ENCODE measurements at places on chromosomes 2 and 18.
A peak's percentile ranks its signal among the peaks of the same experiment; 100 is the strongest.

GRCh38 chr18:79576686-79577351, 102.8 kb upstream of the CTDP1 start:
- DNase-seq, result peak; percentile 70

DNA sequence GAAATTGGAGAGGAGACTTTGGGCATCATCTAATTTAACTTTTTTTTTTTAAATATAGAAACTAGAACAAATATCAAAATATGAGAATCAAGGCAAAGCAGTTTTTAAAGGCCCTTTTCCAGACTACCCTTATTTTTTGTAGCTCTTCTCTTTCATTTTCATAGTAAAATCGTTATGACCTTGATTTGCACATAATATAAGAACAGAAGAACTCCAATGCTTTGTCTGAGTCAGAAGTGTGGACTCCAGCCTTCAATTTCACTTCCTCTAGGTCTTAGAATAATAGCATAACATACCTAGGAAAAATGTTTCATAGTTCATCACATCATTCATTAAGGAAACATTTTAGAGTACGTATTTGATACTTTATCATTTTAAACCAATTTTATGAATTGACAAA, 74.4 kb downstream of the ANKRD12 start:
- DNase-seq, result no peak

- DNase-seq, result no peak
Measured at GRCh38 chr18:52163478-52163877, 176.5 kb upstream of the DCC start.

DNA sequence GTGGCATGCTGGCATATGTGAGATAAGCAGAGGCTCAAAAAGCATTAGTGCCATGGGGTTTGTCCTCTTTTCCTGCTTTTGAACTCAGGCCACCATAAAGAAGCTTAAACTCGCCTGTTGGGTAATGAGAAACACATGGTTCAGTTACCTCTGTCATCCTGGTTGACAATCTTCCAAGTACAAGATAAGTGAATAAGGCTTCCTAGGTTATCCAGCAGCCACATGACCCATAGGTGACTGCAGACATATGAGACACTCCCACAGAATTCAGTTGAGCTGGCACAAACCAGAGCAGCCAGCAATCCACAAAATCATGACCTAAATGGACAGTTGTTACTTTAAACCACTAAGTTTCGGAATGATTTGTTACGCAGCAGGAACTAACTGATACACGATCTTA, 97.3 kb downstream of the TACR1 start:
- DNase-seq, result no peak

- DNase-seq, result no peak
Measured at GRCh38 chr2:215361876-215362561, 50.2 kb downstream of the ATIC start.

GRCh38 chr2:17736989-17737388, 16.6 kb downstream of the SMC6 start:
- no peak for DNase-seq

DNA sequence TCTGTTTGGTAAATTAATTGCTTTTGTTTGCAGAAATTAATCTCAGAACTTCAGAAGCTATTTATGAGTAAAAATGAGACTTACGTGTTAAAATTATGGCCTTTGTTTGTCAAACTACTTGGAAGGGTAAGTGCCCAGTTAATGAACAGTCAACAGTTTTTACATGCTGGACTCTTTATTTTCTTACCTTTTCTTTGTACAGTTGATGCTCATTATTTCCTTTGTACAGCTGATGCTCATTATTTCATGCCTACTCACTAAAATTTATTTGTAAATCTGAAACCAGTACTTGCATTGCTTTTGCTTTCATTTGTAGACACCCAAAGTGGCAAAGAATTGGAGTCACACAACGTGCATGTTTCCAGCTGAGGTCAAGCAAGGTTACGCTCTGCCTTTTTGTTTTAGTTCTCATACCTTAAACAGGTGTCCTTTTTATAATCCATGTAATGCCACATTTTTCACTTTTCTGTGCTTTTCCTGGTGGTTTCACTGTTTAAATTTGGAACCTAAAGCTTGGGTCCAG, 13.3 kb downstream of the RIF1 start:
- no peak for DNase-seq

DNA sequence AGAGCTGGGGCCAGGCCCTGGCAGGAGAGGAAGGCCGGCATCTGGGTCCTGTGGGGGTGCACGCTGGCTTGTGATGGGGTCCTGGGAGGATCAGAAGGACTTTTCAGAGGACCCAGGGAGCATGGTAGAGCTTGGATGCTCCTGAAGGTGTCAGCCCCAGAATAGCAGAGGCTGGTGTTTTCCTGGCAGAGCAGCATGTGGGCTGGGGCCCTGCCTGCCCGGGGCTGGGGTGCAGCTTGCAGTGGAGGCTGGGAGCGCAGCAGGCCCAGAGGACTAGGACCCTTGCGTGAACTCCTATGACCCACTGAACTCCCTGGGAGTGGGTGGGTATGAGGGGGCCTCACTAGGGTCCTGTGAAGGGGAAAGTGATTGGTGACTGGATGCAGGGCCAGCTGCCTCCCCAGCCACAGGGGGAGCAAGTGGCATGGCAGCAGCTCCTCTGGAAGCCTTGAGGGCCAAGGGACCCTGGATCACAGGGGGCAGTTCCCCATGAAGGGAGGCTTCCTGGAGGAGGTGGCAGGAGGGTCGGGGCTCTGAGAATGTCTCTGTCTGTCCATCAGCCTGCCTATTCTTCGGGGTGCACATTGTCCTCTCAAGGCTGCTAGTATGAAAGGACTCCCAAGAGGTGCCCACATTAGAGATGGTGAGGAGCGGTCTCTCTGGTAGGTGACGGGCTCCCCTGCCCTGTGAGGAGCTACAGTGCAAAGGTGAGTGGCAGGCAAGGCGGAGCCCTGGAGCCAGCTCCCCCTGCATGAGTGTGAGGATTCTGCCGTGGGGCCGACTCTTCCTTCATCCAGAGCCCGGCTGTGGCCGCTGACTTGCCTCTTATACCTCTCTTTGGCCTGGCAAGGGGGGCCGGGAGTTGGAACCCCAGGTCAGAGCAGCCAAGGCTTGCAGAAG, 249.0 kb downstream of the DYSF start:
- peak; percentile 41 for DNase-seq

DNA sequence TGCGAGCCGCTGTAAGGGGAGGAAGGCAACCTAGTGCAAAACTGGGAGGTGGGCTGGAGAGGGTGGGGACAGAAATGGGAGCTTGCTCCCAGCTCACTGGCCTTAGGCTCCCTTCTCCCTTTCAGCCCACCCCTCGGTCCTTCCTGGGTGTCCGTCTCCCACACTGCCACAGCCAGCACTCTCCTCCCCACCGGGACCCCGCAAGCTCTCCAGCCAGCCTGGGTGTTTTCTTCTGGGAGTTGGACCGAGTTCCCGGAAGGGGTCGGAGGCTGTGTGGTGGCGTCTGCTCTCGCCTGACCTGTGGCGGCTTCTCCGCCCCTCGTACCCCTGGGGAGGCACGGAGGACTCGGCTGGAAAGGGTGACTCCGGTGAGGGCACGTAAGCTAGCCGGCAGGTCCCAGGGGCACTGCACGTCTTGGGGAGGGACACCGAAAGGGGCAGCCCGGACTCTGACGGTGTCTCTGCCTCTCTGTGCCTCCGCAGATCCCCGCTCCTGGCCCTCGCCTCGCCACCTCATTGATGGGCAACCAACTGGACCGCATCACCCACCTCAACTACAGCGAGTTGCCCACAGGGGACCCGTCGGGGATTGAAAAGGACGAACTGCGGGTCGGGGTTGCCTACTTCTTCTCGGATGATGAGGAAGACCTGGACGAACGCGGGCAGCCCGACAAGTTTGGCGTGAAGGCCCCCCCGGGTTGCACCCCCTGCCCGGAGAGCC, 1.1 kb downstream of the LRATD1 start:
- DNase-seq, result peak; percentile 55

- no peak for DNase-seq
Measured at GRCh38 chr2:6224267-6224666, 532.1 kb downstream of the SOX11 start.

DNA sequence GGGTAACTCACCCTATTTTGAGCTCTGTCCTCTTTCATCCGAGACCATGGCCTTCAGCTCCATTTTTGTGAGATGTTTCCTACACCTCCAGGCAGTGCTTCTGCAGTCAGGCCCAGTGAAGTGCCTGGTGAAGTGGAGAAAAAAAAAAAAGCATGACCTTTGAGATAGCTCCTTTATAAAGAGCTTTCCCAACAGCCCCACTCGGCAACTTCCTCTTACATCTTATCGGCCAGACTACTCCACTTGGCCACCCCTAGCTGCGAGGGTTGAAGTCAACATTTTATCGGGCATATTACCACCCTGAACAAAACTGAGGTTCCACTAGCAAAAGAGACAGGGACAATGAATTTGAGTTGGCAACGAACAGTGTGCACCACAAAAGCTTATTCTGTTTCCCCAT, 124.8 kb upstream of the RNF152 start:
- no peak for DNase-seq

- DNase-seq, result no peak
Measured at GRCh38 chr2:57516698-57517340, 529.8 kb upstream of the VRK2 start.

- DNase-seq, result no peak
Measured at GRCh38 chr2:667332-667999, 9.7 kb downstream of the TMEM18 start.

DNA sequence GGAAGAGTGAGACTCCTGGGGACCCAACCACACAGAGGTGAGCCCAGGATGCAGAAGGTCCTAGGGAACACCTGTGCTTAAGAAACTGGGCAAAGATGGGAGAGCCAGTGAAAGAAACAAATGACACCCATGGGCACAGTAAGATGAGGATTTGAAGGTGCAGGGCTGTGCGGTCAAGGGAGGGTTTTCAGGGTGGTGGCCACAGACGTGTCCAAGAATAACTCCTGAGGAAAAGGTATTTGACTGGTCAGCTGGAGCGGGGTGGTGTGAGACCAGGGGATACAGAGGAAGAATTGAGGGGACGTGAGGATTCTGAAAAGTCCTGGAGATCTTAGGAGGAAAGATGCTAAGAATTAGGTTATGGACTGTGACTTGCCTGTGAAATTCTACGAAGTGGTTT, 142.9 kb downstream of the TMEM163 start:
- DNase-seq, result no peak

- DNase-seq, result no peak
Measured at GRCh38 chr2:203600286-203600685, 65.2 kb upstream of the RAPH1 start.

DNA sequence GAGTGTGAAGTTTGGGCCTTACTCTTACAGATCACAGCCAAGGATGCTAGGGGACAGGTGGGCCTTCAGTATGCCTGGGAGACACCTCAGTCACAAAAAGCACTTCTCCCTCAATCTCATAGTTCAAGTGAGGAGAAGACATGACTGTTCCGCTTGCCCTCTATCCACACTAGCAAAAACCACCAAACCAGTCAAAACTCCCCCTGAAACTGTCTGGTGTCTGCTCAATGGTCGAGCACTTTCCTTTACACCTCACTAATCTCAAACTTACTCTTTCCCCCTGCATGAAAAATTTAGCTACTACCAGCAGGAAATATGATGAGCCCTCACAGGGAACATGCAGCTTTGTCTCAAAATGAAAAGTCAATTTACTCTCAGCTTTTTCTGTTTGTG, 232.2 kb downstream of the TRIB2 start:
- DNase-seq, result no peak

- DNase-seq, result no peak
Measured at GRCh38 chr18:41695441-41695840, 259.6 kb upstream of the PIK3C3 start.

GRCh38 chr2:147463881-147464520, 380.8 kb upstream of the ACVR2A start:
- DNase-seq, result no peak

DNA sequence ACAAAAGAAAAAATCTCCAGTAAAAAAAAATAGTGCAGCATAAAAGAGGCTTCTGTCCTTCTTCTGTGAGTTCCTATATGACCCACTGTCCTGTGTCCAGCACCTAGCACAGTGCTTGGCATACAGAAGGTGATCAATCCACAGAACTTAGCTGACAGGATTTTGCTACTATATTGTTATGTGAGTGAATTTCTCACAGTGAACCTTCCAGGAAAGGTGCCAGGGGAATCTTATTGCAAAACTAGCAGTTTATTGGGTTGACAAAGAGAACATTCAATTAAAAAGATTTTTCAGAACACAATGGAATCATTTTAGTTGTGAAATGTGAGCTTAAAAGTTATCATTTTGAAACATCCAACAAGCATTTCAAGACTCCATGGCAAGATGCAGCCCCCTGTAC, 12.4 kb upstream of the TRIB2 start:
- no peak for DNase-seq

DNA sequence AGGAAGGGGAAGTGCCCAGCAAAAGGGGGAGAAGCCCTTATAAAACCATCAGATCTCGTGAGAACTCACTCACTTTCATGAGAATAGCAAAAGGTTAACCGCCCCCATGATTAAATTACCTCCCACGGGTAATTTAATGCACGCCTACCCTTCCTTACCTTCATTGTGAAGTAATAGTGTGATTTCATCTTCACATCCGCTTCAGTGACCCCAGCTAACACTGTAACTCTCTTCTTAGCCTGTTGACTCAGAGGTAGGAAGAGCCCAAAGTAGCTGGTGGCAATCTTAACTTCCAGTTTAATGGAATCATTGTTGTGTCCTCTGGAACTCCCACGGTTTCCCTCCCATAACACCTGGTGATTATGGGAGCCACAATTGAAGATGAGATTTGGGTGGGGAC, 120.5 kb downstream of the GULP1 start:
- no peak for DNase-seq

- no peak for DNase-seq
Measured at GRCh38 chr18:63253014-63253413, 66.6 kb downstream of the BCL2 start.

GRCh38 chr2:80591233-80591632, 286.7 kb upstream of the LRRTM1 start:
- DNase-seq, result no peak

- no peak for DNase-seq
Measured at GRCh38 chr2:121644715-121645114, 4.5 kb downstream of the CLASP1 start.

DNA sequence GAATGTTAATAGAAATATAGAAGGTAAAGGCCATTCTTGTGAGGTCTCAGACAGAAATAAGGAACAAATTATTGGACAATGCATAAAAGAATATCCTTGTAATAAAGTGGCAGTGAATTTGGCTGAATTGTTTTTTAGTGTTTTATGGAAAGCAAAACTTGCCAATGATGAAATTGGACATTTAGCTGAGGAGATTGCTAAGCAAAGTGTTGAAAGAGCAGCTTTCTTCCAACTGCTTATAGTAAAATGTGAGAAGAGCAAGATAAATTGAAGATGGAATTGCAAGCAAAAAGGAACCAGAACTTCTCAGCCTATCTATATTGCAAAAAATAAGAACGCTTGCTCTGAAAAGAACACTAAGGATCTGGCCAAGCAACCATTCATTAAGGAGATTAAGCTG, 245.7 kb downstream of the MREG start:
- DNase-seq, result no peak

DNA sequence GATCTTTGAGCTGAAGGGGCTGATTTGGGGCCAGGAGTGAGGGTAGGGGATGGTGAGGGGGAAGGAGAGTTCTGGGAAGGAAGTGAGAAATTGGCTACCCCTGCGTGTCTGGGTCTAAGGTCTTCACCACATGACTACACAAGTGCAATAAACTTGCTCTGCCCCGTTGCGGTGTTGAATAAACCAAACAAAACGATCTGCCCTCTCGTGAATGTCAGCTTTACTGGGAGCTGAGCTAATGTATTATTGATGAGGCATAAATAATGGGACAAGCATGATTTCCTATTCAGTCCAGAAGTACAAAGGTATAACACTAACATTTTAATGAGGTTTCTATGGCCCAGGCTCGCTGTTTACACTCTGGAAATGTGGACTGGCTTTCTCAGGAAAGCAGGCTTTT, 8.0 kb upstream of the CFAP221 start:
- no peak for DNase-seq

- DNase-seq, result peak; percentile 91
Measured at GRCh38 chr18:3448838-3449511, 997 bp upstream of the TGIF1 start.
